Urinary bladder (tissue), 4 donors: ENCODE measurements at places on chromosomes 11 and 22.

DNA sequence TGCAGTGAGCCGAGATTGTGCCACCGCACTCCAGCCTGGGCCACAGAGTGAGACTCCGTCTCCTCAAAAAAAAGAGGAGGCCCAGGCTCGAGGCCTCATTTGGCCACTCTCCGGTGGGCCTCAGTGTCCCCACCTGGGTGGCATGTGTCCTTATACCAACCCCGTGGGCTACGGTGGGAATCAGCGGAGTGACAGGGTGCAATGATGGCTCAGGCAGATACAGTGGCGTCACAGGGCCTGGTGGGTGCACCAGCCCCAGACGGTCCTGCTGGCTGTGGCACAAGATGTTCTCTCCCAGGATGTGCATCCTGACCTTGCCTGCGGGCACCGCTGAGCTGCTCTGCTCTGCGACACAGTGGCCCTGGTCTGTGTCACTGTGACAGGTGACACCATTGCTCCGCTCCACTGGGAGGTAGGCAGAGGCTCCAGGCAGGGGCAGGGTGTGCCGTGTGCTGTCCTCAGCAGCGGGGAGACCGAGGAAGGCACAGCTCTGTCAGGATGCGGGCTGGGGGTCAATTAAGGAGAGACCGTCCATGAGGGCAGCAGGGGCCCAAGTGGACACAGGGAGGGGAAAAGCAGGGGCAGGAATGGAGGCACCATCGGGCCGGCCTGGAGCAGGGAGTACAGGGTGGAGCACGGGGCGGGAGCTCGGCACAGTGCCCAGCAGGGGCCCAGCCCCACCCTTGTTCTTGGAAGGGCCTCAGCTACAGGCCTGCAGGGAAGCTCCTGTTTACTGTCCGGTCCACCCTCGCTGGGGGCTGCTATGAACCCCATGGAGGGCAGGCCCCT is 21.7 kb upstream of the TH start:
- DNase-seq, result no peak

GRCh38 chr11:1826552-1827094 is 8.2 kb upstream of the SYT8 start:
- DNase-seq, result no peak

- DNase-seq, result no peak
These were observed 5.0 kb upstream of the FGF19 start for GRCh38 chr11:69708736-69709401.

DNA sequence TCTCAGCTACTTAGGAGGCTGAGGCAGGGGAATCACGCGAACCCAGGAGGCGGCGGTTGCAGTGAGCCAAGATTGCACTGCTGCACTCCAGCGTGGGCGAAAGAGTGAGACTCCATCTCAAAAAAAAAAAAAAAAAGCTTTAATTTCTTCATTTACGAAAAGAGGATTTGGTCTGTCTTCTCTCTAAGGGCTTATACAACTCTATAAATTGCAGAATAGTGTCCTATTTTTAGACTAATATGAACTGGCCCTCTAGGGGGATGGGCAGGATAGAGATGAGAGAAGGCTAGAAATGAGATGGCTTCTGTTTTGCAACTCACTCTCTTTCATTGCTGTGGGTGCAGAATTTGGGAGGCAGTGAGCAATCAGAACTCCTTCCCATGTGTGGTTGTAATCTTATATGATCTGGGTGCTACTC is 11.3 kb downstream of the MAML2 start:
- DNase-seq, result no peak

GRCh38 chr11:118610773-118611432 is 3.5 kb downstream of the PHLDB1 start:
- no peak for DNase-seq

DNA sequence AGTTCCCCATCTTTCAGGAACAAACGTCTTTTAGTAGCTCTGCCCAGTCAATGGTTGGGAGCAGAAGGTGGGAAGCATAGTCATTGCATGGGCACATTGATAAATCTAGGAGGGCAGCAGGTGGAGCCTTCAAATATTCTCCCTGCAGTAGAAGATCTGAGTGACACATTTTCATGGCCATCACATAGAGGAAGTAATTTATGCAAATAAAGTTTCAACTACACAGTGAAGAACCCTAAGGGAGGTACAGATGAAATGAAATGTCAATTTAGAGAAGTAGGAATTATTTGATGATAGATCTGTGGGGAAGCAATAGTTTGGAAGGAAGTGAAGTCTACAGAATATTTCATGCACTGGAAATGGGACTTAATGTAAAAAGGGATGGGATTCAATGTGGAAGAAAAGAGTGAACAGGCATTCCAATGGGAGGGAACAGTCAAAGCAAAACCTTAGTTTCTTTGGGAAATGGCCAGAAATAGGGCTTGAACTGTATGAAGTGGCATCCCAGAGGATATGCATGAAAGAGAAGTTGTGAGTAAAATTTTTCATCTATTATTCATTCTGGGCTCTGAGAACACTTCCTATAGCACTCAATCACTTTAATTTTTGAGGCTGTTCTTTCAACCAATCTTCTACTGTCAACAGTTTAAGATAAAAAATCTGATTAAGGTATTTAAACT is 256.2 kb upstream of the LUZP2 start:
- DNase-seq, result no peak
